Right cardiac atrium (tissue), 5 donors: ENCODE measurements at places on chromosomes 6 and 20.

GRCh38 chr20:52828199-52828598 is 144.0 kb upstream of the TSHZ2 start:
- DNase-seq = no peak

DNA sequence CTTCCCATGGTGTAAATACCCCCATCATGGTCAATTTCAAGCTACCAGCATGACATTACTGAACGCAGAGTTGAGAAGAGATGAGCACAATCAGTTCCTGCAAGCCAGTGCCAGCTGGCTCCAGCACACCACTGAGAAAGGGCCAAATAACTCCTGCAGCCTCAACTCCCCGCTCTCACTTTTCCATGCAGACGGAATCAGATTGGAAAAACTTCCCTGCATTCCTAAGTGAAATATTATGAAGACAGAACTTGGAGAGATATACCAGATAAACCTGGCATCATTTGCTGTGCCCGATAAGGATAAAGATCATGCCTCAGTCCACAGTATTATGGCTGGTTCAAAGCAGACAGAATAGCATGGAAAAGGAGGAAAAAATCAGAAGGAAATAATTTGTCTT is 56.7 kb downstream of the FILIP1 start:
- peak; percentile 54 for DNase-seq

DNA sequence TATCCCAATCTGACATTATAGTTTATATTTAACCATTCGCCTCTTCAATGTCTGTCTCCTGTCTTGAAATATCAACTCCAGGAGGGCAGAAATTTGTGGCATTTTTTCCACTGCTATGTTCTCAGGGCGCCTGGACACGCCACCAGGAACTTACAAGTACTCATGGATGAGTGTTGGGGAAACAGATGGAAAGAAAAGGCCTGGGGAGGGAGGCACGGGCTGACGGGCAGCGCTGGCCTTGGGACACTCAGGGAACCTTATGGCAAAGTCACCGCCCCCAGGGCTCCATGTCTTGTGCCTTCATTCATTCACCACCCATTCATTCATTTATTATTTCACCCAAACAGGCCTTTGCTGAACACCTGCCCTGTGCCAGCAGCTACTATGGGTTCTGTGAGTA is 222.9 kb downstream of the PREX1 start:
- DNase-seq = no peak

GRCh38 chr6:170464080-170464479 is 89.0 kb downstream of the PSMB1 start:
- DNase-seq = no peak

- no peak for DNase-seq
These were observed 1.8 kb downstream of the RIPOR2 start for GRCh38 chr6:24933868-24934401.

DNA sequence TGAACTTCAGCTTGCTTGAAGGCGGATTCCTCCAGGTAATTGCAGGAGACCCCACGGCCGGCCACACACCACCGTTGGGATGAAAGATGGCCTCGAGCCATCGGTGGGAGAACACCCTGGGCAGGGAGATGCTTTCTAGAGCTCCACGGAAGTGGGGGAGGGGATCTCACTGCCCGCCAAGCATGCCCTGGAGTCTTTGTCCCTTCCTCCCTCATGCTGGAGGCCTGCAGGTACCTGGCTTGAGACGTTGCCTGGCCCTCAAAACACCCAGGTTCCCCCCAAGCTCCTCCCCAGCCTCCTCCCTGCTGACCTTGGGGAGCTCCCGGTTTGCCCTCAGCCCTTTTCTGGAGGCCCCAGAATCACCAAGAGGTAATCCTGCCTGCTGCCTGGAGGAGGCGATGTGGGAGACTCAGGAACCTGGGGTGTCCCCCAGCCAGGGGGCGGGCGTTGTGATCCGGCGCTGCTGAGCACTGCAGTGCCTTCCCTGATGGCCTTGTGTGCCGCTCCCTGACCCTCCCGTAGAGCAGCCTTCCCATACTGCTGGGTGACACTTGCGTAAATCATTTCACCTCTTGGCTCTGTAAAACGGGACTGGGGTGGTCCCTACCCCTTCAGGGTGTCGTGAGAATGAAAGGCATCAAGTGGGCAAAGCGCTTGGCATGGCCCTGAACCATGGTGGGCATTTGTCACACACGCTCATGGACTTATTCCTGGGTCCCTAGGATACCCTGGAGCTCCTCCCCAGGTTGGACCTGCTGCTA is 91.4 kb downstream of the CEBPB start:
- DNase-seq = peak; percentile 16

GRCh38 chr6:168362276-168362990 is 42.9 kb upstream of the DACT2 start:
- DNase-seq = no peak

DNA sequence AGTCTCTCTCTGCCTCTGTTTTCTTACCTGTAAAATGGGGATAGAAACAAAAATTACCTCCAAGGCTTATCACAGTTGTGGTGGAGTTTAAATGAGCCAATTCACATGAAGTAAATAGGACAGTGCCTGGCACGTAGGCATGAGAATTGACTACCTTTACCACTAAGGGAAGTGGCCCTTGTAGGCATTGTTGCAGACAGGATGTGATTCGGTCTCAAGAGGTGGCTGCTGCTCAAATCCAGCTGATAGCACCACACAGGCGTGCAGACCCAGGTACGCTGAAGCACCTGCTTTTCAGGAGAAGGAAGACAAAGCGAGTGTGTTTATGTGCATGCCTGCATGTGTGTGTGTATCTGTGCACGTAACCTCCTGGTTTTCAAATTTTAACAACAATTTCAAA is 108.6 kb downstream of the EYA2 start:
- DNase-seq = no peak

- DNase-seq = no peak
These were observed 354.6 kb upstream of the FLRT3 start for GRCh38 chr20:14691994-14692393.

DNA sequence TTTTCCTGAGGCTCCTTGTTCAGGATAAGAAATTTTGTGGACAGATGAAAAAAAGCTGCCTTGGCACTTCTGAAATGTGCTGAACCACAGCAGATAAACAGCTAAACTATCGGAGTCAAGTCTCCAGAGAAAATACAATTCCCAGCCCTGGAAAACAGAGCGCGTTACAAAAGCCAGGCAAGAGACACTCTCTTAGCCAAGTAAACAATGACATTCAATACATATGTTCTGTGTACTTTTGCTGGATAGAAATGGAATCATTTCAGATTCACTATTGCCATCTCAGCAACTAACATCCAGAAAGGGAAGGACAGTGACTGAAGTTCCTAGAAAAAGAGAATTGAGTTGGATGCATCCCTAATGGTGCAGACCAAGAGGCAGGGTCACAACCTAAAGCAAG is 196.8 kb upstream of the NRSN1 start:
- no peak for DNase-seq

DNA sequence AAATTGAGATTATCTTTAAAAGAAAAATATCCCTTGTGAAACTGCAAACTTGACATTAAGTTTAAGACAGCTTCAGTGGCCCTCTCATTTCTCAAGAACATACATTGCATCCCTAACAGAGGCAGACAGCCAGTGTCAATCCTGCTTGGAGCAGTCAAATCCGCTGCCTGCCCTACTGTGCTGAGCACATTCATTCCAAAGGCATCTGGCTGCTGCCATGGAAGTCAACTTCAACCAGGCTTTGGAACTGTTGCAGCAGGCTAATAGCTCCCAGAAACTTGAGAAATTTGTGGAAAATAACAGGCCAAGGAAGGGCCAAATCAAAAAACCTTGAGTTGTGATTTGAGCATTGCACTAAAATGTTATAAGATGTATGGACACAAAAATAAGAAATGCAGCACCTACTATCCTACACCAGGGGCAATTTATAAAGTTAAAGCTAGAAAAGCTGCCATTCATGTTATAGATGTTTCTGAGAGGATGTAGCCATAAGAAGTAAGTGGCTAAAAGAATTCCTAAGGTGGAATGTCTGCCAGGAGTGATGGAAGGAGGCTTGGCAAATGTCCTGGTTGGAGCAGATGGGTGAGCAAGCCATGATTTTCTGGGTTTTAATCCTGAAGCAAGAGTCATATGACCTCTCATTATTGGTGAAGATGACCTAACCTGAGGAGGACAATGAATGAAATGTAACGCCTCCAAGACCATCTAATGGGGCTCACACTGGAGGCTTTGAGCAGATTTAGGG is 31.4 kb upstream of the HAO1 start:
- no peak for DNase-seq

GRCh38 chr6:135145063-135145800 is 35.9 kb upstream of the MYB start:
- no peak for DNase-seq

DNA sequence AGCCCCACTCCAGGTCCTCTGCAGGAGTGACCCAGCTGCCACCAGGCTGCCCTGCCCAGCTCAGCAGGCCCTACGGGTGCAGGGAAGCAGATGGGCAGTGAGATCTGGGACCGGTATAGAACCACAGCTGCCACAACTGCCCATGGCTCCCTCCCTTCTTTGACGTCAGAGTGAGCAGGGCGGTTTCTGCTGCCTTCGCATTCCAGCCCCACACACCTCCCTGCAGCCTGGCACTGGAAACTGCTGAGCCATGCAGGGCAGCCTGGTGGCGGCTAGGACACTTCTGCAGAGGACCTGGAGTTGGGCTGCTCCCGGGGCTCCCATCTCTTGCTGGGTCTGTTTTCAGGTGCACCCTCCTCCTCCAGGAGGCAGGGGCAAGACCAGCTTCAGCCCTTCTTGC is 101.6 kb upstream of the CD93 start:
- no peak for DNase-seq

DNA sequence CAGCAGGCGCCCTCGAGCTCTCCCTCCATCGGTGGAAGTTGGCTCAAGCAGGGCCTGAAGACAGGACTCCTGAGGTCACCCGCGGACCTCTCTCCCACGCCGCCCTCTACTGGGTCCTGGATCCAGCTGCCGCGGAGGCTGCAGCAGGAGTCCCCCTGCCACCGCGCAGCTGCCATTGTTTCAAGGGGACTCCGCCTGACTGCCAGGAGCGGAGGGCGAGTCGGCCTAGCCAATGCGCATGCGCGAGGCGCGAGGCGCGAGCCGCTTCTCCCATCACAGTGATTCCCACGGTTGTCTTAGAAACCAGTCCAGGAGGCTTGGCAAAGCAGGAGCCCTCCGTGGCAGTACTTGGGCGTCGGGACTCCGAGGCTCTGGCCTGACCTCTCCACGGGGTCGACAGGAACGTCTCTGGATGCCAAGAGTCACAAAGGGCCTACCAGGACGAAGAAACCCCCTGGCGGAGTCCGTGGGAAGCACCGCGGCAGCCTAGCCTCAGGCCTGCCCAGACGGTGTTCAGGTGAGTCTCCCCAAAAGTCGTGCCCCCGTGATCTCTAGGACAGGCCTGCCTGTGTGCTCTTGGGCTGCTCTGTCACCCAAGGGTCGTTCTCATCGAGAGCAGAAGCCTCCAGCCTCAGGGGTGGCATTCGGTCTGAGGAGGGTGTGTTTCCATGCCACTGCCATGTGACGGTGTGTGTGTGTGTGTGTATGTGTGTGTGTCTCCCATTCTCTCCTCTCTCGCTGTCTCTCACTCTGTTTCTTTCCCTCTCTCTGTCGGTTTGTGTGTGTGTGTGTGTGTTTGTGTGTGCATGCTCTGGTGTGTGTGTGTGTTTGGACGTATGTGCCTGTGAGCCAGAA is 290.6 kb upstream of the ZNF337 start:
- DNase-seq = peak; percentile 82

GRCh38 chr6:118780668-118781067 is 113.3 kb upstream of the ASF1A start:
- no peak for DNase-seq

GRCh38 chr6:136990754-136991153 is 54.0 kb downstream of the IL20RA start:
- no peak for DNase-seq

GRCh38 chr6:46505693-46506512 is 14.7 kb upstream of the RCAN2 start:
- peak; percentile 47 for DNase-seq

GRCh38 chr6:122098201-122098678 is 301.2 kb upstream of the HSF2 start:
- no peak for DNase-seq

- no peak for DNase-seq
These were observed 233.0 kb upstream of the FAM83B start for GRCh38 chr6:54613596-54613995.

DNA sequence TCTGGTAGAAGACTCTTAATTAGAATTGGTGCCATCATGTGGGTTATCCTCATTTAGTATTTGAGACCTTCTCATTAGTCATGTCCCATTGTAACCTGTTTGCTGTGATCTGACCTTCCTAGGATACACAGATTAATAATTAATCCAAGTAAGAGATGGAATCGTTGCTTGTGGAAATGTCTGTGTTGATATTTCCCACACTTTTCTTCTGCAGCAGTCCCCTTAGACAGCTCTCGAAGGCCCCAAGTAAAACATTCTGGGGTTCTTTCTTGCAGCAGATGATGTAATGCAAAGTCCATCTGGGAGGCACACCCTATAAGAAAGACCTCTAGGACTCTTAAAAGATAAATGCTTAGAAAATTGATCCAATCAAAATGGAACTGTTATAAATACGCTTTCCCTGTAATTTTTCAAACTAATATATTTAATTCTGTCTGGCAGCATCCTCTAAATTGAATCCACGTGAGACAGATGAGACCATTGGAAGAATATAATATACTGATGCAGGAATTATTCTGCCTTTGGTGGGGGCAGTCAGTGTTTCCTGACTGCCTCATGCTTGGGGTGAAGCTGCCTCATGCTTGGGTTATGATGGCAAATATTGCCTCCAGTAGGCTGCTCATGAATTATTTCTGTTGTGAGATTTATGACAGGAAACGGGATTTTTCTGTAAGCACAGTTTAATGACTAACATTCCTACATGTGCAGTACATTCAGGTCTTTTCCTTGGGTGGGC is 54.5 kb upstream of the ARMC2 start:
- no peak for DNase-seq
